ENCODE measurements at places on chromosomes 13 and 19. TPM values are rescaled to one million over a fixed set of nuclear protein-coding genes. Genes with fewer than 3 reads are reported as not detected.

DNA sequence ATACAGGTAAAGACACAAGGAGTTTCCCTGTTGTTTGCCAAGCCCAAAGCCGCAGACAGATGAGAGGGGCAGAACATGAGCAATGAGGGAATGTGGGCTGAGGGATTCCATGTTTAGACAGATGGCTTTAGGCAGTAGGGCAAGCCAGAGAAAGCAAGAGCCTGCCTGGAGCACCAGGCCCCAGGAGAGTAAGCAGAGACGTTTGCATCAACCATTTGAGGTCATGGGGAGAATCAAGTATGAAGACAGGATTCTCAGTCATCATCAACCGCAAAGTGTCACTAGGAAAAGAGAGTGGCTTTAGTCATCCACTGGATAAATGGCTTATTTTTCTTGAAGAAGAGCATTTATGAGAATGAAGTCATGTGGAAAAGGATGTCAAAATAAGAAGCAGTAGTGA lies 184.7 kb downstream of the COG6 start:
- H3K4me3 ChIP-seq, result no peak overlapping the region
- H3K4me1 ChIP-seq, result no peaks in the 10 kb centered on the region
- H3K27ac ChIP-seq, result no peak overlapping the region
- peak; percentile 19 for DNase-seq

GRCh38 chr19:43901395-43902390 lies 33.4 kb downstream of the ZNF45 start:
- H3K4me3 ChIP-seq, result peak overlapping the region; percentile 65
- H3K36me3 ChIP-seq, result no peaks in the 10 kb centered on the region
- H3K27ac ChIP-seq, result peak overlapping the region; percentile 60

GRIK5 gene
- total RNA-seq, result 17.6 TPM

- no peak for DNase-seq
- H3K36me3 ChIP-seq, result no peaks in the 10 kb centered on the region
Measured at GRCh38 chr13:94967183-94968039, 255.1 kb upstream of the SOX21 start.

GATAD2A gene
- 38.8 TPM for total RNA-seq

- H3K4me1 ChIP-seq, result peaks cover 43% of the 10 kb centered on the region
- H3K36me3 ChIP-seq, result no peaks in the 10 kb centered on the region
- H3K27ac ChIP-seq, result peak overlapping the region; percentile 69
- H3K27me3 ChIP-seq, result no peaks in the 10 kb centered on the region
Measured at GRCh38 chr19:2014731-2015607, 545 bp downstream of the BTBD2 start.

DNA sequence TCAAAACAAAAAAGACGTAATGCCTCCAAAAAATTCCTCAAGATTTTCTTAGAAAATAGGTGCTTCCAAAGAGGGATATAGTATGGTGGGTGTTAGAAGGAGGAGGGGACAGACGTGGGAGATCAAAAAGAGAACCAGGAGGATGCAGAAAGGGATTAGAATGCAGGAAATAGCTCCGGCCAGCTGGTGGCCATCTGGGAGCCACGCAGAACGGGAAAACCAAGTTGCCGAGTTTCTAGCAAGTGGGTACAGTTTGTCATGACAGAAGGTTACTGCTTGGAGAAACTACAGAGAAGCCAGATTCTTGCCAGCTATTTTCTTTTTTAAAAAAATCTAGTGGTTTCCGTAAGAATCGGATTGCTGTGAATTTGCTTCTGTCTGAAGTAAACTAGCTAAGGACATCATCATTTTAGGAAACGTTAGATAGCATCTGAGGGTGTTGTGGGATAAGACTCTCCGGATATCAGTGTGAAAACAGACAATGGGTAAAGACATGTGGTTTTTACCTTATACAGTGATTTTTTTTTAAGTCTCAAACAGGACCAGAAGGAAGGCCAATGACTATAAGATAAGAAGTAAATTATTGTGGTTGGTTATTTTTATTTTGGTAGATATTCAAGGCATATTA lies 104.9 kb downstream of the HSPH1 start:
- no peaks in the 10 kb centered on the region for H3K36me3 ChIP-seq
- H3K27ac ChIP-seq, result no peak overlapping the region
- no peak overlapping the region for H3K4me3 ChIP-seq
- no peak for DNase-seq
- H3K27me3 ChIP-seq, result no peaks in the 10 kb centered on the region

- no peak overlapping the region for H3K4me3 ChIP-seq
- no peaks in the 10 kb centered on the region for H3K27me3 ChIP-seq
- no peak overlapping the region for H3K27ac ChIP-seq
- no peak for DNase-seq
Measured at GRCh38 chr13:26813321-26813979, 52.9 kb upstream of the GPR12 start.

GRCh38 chr19:13006431-13007281 lies 11.4 kb downstream of the NFIX start:
- H3K4me3 ChIP-seq, result peak overlapping the region; percentile 33
- DNase-seq, result no peak
- H3K27me3 ChIP-seq, result peaks cover under 1% of the 10 kb centered on the region
- peaks cover 4% of the 10 kb centered on the region for H3K36me3 ChIP-seq

DNA sequence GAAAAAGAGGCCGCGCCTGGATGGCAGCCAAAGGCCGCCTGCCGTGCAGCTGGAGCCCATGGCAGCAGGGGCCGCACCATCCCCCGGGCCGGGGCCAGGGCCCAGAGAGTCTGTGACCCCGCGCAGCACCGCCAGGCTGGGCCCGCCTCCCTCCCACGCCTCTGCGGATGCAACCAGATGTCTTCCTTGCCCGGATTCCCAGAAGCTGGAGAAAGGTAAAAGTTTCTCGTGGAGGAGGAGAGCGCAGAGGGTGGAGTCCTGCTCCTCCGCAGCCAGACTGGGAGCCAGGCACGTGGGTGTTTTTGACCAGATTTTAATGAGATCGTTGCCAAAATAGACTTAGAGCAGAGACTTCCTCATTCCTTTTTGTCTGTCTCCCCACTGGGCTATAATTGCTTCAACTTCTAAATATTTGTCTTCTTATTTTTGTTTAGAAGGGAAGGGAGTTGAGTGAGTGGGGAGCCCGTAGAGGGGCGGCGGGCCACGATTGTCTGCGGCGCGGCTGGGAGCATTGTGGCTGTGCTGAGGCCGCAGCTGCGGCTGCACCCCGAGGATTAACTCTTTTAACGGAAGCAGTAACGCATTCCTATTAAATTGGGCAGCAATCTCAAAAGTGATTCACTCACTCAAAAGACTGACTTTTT lies 22.8 kb upstream of the NDUFS7 start:
- peak overlapping the region; percentile 79 for H3K27ac ChIP-seq
- H3K4me3 ChIP-seq, result peak overlapping the region; percentile 34
- H3K27me3 ChIP-seq, result no peaks in the 10 kb centered on the region
- no peak for DNase-seq

FUT2 gene
- total RNA-seq, result not detected

- no peak overlapping the region for H3K4me3 ChIP-seq
- H3K27me3 ChIP-seq, result no peaks in the 10 kb centered on the region
- no peaks in the 10 kb centered on the region for H3K4me1 ChIP-seq
- DNase-seq, result no peak
- no peaks in the 10 kb centered on the region for H3K36me3 ChIP-seq
- H3K27ac ChIP-seq, result no peak overlapping the region
Measured at GRCh38 chr13:68644611-68645010, 1414.5 kb upstream of the PCDH9 start.

DNA sequence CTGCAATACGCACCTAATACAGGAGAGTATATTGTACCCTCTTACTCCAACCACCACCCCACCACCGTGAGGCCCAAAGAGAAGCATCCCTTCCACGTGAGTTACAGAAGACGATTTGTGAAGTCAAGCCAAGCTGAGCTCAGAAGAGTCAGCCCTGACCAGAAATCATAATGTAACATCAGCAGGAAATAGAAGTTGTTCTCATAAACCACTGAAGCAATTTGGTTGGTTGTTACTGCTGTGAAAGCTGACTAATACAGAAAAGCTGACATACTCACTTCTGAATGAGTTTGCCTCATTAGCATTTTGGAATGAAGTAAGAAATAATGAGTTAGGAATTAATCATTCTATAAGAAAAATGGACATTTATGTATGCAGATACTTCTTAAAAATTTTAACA lies 749.4 kb upstream of the SLC10A2 start:
- H3K4me3 ChIP-seq, result no peak overlapping the region
- no peak for DNase-seq
- H3K27me3 ChIP-seq, result no peaks in the 10 kb centered on the region
- no peak overlapping the region for H3K27ac ChIP-seq

- peak overlapping the region; percentile 2 for H3K27ac ChIP-seq
- H3K36me3 ChIP-seq, result no peaks in the 10 kb centered on the region
- no peaks in the 10 kb centered on the region for H3K27me3 ChIP-seq
- peaks cover 5% of the 10 kb centered on the region for H3K4me1 ChIP-seq
- DNase-seq, result no peak
Measured at GRCh38 chr13:42997381-42997780, 5.3 kb upstream of the EPSTI1 start.

- no peaks in the 10 kb centered on the region for H3K27me3 ChIP-seq
- no peaks in the 10 kb centered on the region for H3K36me3 ChIP-seq
- H3K27ac ChIP-seq, result no peak overlapping the region
- no peak for DNase-seq
Measured at GRCh38 chr13:99267927-99268326, 9.7 kb upstream of the GPR18 start.

DNA sequence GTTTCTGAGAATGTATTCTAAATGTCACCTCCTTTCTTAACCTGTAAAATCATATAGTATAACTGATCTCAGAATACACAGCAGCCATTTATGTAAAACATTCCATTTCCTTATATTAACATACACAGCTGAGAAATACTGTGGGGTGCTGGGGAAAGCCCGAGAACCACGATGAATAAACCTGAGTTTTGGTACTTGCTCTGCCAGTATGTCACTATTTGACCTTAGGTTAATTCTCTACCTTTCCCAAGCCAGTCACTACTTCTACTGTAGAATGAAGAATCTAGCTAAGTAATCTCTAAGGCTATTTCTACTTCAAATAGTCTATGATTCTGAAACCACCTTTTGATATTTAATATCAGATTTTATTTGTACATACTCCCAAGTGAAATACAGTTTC lies 173.7 kb downstream of the TBC1D4 start:
- H3K4me3 ChIP-seq, result no peak overlapping the region
- no peak for DNase-seq
- no peaks in the 10 kb centered on the region for H3K27me3 ChIP-seq
- H3K27ac ChIP-seq, result no peak overlapping the region

DNA sequence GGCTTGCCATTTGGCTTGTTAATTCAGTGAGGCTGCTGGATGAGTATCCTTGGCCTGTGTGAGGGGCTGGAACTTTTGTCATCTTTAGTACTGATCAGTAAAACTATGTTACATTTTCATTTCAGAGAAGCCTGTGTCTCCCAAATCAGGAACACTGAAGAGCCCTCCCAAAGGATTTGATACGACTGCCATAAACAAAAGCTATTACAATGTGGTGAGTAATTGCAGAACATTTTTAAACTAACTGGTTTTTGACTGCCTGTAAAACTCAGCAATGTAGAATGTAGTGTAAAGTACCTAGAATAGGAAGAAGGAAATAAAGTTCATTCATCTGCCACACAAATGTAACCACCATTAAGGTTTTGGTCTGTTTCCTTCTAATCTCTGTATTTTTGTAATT lies 87.4 kb upstream of the TEX29 start:
- no peak for DNase-seq
- H3K27me3 ChIP-seq, result no peaks in the 10 kb centered on the region
- H3K4me3 ChIP-seq, result no peak overlapping the region
- H3K27ac ChIP-seq, result no peak overlapping the region
- H3K36me3 ChIP-seq, result peaks cover 7% of the 10 kb centered on the region

- DNase-seq, result no peak
- peaks cover 40% of the 10 kb centered on the region for H3K36me3 ChIP-seq
- no peak overlapping the region for H3K27ac ChIP-seq
- H3K4me1 ChIP-seq, result no peaks in the 10 kb centered on the region
- H3K27me3 ChIP-seq, result no peaks in the 10 kb centered on the region
- H3K4me3 ChIP-seq, result no peak overlapping the region
Measured at GRCh38 chr19:3491396-3492119, 8.3 kb upstream of the SMIM44 start.

COL4A1 gene
- 427 TPM for total RNA-seq

CABP5 gene
- not detected for total RNA-seq

GRCh38 chr13:100652510-100652909 lies 22.1 kb downstream of the TMTC4 start:
- no peaks in the 10 kb centered on the region for H3K4me1 ChIP-seq
- no peak overlapping the region for H3K4me3 ChIP-seq
- no peaks in the 10 kb centered on the region for H3K27me3 ChIP-seq
- peaks cover 26% of the 10 kb centered on the region for H3K36me3 ChIP-seq
- no peak overlapping the region for H3K27ac ChIP-seq
- no peak for DNase-seq

FFAR2 gene
- total RNA-seq, result not detected

ANKLE1 gene
- 0.33 TPM for total RNA-seq

DNA sequence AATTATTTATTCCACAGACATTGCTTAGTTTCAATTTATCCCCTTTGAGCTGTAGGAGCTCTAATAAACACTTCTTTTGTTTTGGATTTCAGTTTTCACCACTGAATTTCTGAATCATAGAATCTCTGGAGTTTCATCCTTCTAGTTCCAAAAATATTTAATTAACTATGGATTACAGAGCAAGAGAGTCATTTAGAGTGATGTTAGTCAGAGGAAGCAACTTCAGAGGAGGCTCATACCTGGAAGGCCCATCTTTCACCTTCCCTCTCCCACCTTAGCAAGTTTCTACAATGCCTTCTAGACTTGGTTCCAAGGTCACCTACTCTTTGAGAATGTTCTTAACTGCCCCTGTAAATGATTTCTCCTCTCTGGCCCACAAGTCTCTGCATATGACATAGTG lies 353.2 kb downstream of the SPRY2 start:
- DNase-seq, result no peak
- H3K27ac ChIP-seq, result no peak overlapping the region
- H3K27me3 ChIP-seq, result no peaks in the 10 kb centered on the region
- no peaks in the 10 kb centered on the region for H3K4me1 ChIP-seq

CD209 gene
- total RNA-seq, result 7.9 TPM

ALOX5AP gene
- total RNA-seq, result 48.2 TPM

ZNF534 gene
- 0.63 TPM for total RNA-seq

GRCh38 chr19:35882114-35882832 lies 13.9 kb downstream of the APLP1 start:
- no peak overlapping the region for H3K4me3 ChIP-seq
- no peak for DNase-seq
- no peak overlapping the region for H3K27ac ChIP-seq
- peaks cover 2% of the 10 kb centered on the region for H3K36me3 ChIP-seq

C19orf85 gene
- not detected for total RNA-seq

PROZ gene
- not detected for total RNA-seq
